Left ventricle myocardium superior (tissue), 1 donor: ENCODE measurements at places on chromosomes 2 and 18. TPM values are rescaled to one million over a fixed set of nuclear protein-coding genes. Genes with fewer than 3 reads are reported as not detected.

PSME4 gene
- total RNA-seq: 51.0 TPM

GALR1 gene
- not detected for total RNA-seq

TMEM37 gene
- 2.9 TPM for total RNA-seq

DNA sequence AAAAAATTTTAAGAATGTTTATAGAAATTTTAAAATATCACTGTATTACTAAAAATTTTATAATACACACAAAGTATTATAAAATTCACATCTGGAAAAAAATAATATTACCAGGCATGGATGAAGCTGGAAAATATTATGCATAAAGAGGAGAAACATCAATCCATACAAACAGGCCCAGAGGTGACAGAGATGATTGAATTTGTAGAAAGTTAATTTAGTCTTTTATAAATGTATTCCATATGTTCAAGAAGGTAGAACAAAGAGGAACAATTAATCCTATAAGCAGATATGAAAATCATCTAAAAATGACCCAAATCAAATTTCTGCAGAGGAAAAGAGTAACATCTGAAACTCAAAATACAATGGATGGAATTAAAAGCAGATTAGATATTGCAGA lies 605.2 kb upstream of the CELF4 start:
- no peak for DNase-seq

NETO1 gene
- total RNA-seq: not detected

INHBB gene
- total RNA-seq: 2.8 TPM
